ENCODE measurements at places on chromosomes 5 and 9.

- no peak for DNase-seq
Observed at GRCh38 chr5:88886252-88886651, 3.3 kb upstream of the MEF2C start.

DNA sequence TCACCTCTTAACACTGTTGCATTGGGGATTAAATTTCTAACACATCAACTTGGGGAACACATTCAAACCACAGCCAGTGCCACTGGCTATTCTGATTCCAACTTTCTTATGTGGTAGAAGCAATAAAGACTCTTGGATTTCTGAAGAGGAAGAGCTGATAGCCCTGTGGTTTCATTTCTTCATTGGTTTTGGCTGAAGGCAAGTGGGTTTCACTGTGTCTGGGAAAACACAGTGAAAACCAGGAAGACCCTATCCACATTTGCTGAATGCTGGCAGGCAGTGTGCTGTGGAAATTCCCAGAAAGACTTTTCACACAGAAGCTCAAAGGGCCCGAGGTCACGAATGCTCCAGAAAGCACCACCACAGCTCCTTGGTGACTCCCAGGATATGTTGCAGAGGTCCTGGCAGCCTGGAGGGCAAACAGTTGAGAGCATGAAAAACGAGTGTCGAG lies 67.1 kb downstream of the DAPK1 start:
- no peak for DNase-seq

GRCh38 chr9:125638239-125639045 lies 68.6 kb downstream of the MAPKAP1 start:
- DNase-seq = no peak

DNA sequence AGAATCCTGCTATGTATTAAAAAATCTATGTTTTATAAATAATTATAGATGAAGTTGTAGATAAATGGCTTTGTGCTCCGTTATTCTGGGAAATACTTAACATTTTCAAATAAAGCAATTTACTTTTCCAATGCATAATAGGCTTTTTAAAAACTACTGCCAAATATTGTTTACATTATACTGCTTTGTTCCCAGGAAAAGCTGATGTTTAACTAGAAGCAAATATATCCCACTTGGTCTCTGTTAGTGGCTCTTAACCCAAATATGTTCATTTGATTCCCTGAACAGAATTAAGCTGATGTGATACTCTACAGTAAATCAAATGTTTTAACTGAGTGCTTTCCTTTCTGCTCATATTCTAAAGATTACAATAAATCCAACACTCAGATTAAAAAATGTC lies 326.3 kb downstream of the SLCO4C1 start:
- DNase-seq = no peak

GRCh38 chr5:20833081-20833627 lies 845.2 kb upstream of the CDH18 start:
- DNase-seq = no peak

DNA sequence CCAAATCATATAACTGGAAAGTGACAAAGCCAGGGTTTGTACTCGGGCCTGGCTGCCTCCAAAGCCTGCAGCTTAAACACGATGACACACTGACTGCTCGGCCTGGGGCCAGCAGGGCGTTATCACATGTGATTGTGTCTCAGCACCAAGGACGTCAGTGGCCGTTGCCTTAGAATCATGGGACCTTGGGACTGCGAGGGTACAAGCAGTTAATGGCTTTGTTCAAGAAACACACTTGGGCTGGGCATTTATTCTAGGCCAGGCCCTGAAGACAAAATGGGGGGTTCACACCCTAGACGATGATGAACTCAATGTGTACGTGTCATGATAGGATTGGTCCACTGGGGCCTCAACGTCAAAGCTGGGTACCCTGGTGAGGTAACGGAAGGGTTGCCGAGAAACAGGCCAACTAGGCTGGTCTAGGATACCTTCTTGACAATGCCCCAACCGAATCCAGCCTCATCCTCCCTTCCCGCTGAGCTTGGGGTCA lies 13.0 kb downstream of the SH3PXD2B start:
- no peak for DNase-seq

DNA sequence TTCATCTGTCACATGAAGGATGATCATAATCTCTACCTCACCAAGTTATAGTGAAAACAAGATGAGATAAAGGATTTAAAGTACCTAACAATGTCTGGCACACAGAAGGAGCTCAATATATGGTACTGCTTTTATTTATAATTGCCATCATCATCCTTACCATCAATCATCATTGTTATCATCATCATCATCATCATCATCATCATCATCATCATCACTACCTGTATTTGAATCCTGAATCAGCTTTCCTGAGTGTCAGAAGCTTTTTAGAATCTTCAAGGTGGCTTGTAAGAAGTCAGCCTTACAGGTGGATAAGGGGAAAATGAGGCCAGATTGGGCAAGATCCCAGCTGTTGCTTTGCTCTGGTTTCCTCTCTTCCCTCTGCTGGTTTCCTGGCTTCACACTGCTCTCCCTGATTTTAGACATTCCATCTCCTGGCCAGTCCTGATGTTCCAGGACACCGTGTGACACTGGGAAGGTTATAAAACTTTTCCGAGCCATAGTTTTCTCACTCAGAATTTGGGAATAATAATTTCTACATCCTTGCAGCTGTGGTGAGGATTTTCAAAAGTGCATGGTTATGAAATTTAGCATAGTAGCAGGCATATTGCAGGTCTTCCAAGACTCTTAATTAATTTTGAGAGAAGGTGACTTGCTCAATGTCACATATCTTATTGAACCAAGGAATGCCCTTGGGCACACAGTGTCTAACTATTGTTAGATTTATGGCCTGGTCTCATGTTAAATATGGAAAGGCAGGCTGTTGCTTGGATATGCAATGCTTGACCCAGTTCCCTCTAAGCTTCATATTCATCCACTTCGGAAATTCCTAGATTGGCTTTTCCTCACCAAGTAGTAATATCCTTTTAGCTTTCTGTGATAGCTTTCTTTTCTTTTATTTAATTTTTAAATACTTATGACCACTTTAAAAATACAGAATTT lies 160.7 kb downstream of the TMEM38B start:
- no peak for DNase-seq

DNA sequence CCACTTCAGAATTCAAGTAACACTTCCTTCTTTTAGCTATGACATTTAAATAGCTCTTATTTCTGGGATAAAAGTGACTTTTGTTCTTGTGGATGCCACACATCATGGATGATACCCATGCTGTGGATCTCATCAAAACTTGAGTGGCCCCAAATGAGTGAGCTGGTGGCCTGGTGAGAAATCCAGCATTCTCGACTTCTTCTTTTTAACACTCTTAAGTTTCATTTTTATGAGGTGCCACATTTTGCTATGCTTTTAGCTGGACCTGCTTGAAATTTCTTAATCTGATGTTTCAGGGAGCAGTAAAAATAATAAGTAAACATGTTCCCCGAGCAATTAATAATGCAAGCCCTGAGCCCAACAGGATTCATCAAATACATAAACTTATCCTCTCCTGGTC lies 384.8 kb upstream of the MEF2C start:
- DNase-seq = no peak

GRCh38 chr5:95822043-95822541 lies 434 bp downstream of the GLRX start:
- no peak for DNase-seq

GRCh38 chr5:555058-555623 lies 30.9 kb upstream of the SLC9A3 start:
- peak; percentile 13 for DNase-seq

DNA sequence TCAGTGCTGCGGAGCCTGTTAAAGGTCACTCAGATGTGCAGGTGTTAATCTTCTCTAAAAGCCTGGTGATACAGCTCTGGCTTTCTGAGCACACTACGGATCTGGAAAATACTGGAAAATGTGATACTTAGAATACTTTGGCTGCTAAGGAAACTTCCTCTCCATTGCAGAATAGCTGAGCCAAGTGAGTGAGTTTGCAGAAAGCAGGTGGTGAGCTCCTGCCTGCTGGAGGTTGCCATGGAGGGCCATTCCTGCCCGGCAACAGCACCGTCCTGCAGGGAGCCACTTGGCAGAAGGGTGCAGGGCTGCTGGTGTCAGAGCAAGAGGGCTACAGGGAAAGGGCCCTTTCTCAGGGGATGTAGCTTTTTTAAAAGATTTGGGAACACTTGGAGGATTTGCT lies 40.7 kb downstream of the SECISBP2 start:
- no peak for DNase-seq

Data from activated T-cell treated with anti-CD3 and anti-CD28 coated beads, Interleukin-2, amount 50 U/mL, for 1 hour (primary cell).